ENCODE measurements at places on chromosomes 1 and 21. TPM values are rescaled to one million over a fixed set of nuclear protein-coding genes. Genes with fewer than 3 reads are reported as not detected.

ACTL8 gene
- not detected for total RNA-seq

SLC16A4 gene
- 3.6 TPM for total RNA-seq

C1orf210 gene
- total RNA-seq = 11.7 TPM

PDC gene
- total RNA-seq = not detected

ZBTB17 gene
- total RNA-seq = 28.8 TPM

SH2D1B gene
- total RNA-seq = not detected

- H3K4me1 ChIP-seq = peaks cover 53% of the 10 kb centered on the region
- H3K36me3 ChIP-seq = no peaks in the 10 kb centered on the region
- peak overlapping the region; percentile 9 for H3K4me3 ChIP-seq
- no peaks in the 10 kb centered on the region for H3K27me3 ChIP-seq
- peak overlapping the region; percentile 99 for H3K27ac ChIP-seq
- no peak for DNase-seq
Measured at GRCh38 chr1:172536256-172536655, 3.3 kb downstream of the SUCO start.

DNA sequence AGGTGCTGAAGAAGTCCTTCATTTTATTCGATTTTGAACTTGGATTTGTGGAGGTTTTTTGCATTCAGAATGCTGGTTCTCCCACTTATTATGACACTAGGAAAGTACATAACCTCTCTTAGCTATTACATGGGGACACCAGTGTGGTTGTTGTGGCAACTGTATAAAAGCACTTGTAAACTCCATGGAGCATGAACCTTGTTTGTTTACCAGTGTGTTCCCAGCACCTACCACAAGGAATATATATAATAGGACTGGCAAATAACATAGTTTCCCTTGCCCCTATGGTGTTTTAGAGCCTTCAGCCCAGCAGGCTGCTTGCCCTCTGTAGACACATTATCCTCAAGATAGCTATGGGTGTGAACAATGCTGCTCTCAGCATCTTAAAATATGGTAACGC, 43.1 kb downstream of the RASSF5 start:
- H3K36me3 ChIP-seq = no peaks in the 10 kb centered on the region
- no peak overlapping the region for H3K27ac ChIP-seq
- no peak overlapping the region for H3K4me3 ChIP-seq
- DNase-seq = no peak
- peaks cover 12% of the 10 kb centered on the region for H3K4me1 ChIP-seq

GRCh38 chr21:44989537-44989886, 49.7 kb downstream of the SLX9 start:
- DNase-seq = no peak
- no peaks in the 10 kb centered on the region for H3K27me3 ChIP-seq
- H3K4me1 ChIP-seq = no peaks in the 10 kb centered on the region
- H3K27ac ChIP-seq = no peak overlapping the region
- no peaks in the 10 kb centered on the region for H3K36me3 ChIP-seq
- no peak overlapping the region for H3K4me3 ChIP-seq

DNA sequence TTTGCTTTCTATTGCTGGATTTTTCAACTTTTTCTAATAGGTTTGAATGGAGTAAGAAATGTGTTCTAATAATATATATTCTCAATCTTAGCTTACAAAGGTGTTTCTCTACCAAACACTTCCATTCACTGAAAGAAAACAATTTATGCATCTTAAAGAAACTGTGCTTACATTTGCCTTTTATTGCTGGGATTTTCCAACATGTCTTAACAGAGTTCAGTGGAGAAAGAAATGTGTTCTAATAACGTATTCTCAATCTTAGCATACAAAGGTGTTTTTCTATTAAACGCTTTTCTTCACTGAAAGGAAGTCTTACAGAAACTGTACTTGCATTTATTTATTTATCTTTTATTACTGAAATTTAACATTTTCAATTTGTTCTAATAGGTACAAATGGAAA, 5.6 kb downstream of the CD53 start:
- no peak for DNase-seq
- H3K4me3 ChIP-seq = no peak overlapping the region
- no peaks in the 10 kb centered on the region for H3K27me3 ChIP-seq
- H3K36me3 ChIP-seq = no peaks in the 10 kb centered on the region
- H3K27ac ChIP-seq = no peak overlapping the region

- no peak overlapping the region for H3K27ac ChIP-seq
- peaks cover 4% of the 10 kb centered on the region for H3K4me1 ChIP-seq
- peak; percentile 7 for DNase-seq
- no peaks in the 10 kb centered on the region for H3K27me3 ChIP-seq
- H3K36me3 ChIP-seq = no peaks in the 10 kb centered on the region
- no peak overlapping the region for H3K4me3 ChIP-seq
Measured at GRCh38 chr21:16605597-16605996, 875.8 kb downstream of the USP25 start.

DNA sequence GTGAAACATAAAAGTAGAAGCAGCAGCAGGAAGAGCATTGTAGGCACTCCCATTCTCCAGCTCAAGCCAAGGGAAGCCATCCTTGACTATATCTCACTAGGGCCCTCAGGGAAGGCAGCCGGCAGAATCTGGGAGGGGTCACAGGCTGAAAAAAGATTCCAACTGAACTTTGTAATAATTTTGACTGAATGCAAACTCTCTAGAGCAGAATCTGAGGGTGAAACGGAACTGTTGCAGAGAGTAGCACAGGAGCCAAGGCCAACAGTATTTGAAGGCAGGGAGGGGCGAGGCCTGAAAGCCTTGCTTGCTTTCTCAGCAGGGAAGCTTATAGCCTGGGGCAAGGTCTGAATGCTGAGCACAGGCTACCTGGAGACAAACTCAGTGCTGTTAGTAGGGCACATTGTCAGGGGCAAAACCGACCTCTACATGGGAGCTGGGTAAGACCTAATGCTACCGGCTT, 180.6 kb downstream of the COL24A1 start:
- no peaks in the 10 kb centered on the region for H3K27me3 ChIP-seq
- H3K4me3 ChIP-seq = no peak overlapping the region
- no peaks in the 10 kb centered on the region for H3K4me1 ChIP-seq
- no peaks in the 10 kb centered on the region for H3K36me3 ChIP-seq
- DNase-seq = no peak

DNA sequence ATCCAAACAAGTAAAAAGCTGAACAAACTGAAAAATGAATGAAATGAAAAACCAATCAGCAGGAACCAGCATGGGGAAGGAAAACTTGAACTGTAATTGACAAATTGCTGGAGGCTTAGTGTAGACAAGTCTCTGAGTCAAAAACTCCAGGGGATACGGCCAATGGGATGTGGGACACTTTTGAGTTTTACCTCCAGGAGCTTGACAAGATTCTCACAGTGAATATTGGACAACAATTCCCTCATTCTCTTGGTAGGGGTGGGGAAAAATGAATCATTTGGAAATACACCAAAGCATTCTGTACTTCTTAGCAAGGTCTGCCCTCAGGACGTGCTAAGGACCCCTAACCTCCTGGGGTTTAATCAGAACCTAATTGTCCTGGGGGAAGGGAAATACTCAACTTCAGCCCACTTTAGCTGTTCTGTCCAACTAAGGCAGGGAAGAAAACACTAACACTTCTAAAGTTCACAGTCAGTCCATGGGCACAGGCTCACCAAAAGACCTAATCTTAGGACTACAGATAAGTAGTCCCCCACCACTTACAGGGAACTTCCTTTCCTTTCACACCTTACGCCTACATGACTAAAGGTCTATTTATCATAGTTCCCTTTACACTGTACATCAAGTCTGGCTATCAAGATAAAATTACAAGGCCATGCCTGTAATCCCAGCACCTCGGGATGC, 60.7 kb upstream of the CDC42BPA start:
- no peak for DNase-seq
- H3K4me1 ChIP-seq = no peaks in the 10 kb centered on the region
- H3K27ac ChIP-seq = no peak overlapping the region
- no peaks in the 10 kb centered on the region for H3K36me3 ChIP-seq
- no peak overlapping the region for H3K4me3 ChIP-seq

DNA sequence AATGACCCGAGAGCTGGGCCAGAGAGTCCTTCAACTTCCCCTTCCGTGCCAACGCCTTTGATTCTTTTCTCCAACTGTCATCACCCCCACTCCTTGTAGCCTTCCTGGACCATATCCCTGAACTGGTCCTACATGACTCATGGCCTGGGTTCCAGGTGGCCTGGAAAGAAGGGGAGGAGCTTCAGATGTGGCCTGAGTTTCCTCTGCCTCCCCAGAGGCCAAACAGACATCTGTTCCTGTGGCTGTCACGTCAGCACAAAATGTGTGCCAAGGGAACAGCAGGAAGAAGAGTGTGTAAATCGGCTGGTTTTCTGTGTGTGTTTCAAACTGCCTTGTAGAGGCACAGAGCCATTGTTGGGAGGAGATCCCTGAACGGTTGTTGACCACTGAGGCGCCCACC, 24.9 kb upstream of the KIRREL1 start:
- peaks cover 41% of the 10 kb centered on the region for H3K4me1 ChIP-seq
- no peaks in the 10 kb centered on the region for H3K27me3 ChIP-seq
- no peaks in the 10 kb centered on the region for H3K36me3 ChIP-seq
- peak; percentile 61 for DNase-seq
